SK-N-MC (cell line): ENCODE measurements at places on chromosomes 1 and 21.

DNA sequence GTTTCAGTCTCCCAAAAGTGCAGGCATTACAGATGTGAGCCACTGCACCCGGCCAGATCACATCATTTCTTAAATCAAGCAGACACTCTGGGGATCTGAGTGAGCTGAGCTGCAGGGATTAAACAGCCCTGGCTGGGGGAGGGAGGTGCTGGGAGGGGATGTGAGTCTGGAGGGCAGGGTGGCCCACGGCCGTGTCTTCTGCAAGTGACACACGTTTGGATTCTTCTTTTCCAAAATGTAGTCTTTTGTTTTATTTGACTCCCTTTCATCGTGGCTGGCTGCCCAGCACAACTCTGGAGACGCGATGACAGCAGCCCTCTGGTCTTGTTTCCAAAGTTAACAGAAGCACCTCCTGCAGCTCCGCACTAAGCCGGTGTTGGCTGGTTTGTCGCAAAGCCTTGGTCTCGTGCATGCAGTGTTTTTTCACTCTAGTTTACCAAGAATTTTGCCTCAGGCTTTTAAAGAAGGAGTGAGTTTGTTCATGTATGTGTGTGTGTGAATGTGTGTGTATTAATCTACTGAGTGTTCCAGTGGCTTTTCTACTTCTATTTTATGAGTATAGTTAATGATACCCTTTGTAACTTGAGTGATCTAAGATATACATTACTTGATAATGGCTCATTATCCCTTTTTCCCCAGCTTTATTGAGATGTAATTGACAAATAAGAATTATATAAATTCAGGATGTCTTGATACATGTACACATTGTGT, 2.8 kb upstream of the KRTAP10-5 start:
- DNase-seq: peak; percentile 37

- DNase-seq: no peak
Measured at GRCh38 chr1:219773775-219774174, 154.6 kb downstream of the SLC30A10 start.

GRCh38 chr1:202836623-202837403, 26.1 kb downstream of the PCAT6 start:
- no peak for DNase-seq

GRCh38 chr1:47870946-47871676, 126.1 kb downstream of the TRABD2B start:
- no peak for DNase-seq

DNA sequence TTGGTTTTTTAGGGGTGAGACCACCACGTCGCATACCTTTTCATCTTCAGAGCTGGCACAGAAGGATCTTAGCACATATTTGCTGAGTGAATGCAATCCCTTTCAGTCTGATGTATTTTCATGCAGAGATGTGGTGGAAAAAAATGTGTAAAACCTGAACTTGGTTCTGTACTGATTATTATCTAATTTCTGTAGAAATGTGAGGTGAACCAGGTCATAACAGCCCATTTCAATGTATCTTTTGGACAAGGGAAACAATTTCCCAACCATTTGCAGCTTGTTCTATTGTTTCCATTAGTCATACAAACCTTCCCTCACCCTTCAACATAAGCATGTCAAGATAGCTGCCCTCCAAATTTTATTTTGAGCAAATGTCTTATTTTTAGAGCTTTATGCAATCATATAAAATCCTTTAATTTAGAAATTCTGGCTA, 46.8 kb upstream of the RUNX1 start:
- no peak for DNase-seq

- DNase-seq: no peak
Measured at GRCh38 chr1:172967936-172968335, 82.8 kb downstream of the TNFSF18 start.
